Stimulated activated CD4-positive, alpha-beta T cell treated with anti-CD3 and anti-CD28 coated beads, TNF-alpha, amount 100 ng/mL, for 48 hours (primary cell): ENCODE measurements at places on chromosomes 2 and 18.

- no peak for DNase-seq
Measured at GRCh38 chr2:239239607-239240413, 161.0 kb downstream of the HDAC4 start.

DNA sequence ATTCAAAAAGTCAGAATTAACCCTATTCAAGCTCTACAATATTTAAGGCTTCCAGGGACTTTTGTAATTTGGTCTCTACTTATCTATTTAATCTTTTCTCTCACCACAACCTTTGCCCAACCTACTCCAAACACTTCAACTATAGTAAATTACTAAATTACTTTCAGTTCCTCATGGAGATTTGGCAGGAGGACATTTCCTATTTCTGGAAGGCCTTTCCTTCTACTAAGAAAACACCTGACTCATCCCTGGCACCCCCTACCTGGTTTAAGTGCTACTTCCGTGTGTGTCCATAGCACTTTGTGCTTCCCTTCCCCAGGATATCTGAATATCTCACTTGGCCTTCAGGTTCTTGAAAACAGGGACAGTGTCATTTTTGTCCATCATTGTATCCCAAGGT is 96.3 kb downstream of the UPP2 start:
- DNase-seq, result no peak

DNA sequence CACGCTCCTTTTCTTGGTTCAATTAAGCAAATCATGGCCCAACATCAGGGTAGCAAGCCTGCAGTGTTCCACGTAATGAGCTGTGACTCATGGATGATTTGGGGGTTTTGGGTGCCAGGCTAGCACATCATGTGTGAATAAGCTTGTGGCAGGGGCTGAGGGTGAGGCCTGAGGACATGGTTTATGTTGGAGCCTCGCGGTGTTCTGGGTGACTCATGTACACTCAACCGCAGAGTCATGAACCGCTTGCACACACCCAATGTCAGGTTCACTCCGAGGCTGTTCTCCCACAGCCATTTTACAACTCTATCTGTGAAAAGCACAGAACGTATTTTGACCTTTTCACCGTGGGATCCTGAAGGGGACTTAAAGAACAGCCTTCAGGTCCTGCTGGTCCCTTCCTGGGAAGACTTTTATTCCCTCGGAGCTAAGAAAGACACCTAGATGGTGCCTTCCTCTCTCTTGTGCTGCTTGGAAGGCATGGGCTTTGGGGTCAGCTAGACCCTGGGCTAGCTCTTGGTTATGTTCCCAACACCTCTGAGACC is 139.9 kb upstream of the ZEB2 start:
- peak; percentile 4 for DNase-seq

DNA sequence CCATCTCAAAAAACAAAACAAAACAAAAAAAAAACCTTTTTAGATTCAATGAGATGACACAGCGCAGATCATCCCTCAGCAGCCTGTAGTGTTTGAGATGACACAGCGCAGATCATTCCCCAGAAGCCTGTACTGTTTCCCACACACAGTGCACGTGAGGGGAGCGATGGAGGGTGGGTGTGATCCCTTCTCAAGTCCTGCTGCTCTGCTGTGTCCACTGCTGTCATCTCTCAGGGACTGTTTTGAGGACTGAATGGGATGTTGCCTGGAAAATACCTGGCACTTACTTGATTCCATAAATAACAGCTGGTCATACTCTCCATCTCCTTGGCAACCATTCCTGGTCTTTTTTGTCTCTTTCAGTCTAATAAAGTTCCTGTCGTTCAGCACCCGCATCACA is 25.7 kb downstream of the TGOLN2 start:
- DNase-seq, result no peak

DNA sequence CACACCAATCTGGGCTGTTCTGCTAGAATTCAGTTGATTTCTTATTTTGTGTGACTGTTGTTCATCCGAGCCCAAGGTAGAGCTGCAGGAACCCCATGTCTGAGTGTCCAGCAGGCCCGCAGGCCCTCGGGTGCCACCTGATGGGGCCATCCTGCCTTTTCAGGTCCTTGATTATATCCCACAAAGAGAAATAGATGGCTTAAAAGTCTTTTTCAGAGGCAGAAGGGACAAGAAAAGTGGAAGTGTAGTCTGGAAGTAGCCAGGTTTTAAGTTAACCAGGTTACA is 52.2 kb downstream of the AGAP1 start:
- DNase-seq, result no peak

- DNase-seq, result no peak
Measured at GRCh38 chr2:30686000-30686399, 121.2 kb downstream of the CAPN13 start.

DNA sequence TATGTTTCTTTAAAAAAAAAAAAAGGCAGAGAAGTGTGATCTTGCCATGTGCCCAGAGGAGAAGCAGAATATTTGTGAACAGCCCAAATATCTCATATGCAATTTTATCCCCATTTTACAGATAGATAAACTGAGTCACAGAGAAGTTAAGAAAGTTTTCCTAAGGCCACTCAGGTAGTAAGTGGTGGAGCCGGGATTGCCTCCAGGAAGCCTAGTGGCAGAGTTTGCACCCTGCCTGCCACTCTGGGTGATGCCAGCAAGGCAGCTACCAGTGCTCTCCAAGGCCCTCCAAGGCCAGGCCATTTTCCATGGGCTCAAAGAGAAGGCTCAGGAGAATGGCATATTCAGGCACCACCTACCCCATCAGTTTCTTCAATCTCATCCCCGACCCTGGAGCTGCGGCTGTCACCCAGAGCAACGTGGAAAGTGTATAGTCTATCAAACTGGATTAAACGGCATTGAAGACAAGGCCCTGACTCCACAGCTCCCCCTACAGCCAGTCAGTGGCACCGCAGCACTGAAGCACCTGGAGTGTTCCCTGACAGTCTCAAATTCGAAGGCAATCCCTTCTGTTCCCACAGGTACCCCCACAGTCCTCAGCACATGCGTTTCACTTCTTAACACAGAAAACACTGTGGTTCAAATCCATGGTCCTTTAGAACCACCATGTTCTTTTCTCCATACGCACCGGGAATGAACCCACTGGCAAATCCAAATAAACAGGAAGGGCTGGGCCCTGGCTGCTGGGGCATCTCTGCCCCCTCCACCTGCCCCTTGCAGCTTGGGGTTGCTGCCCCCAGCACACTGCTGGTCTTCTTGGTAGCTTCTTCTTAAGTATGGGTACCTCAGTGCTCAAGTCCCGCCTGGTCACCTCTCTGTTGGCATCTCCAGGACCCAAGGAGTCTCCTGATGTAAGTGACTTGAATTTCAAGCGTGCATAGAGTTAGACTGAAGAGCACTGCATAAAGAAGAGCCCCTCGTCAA is 175.3 kb downstream of the INHBB start:
- DNase-seq, result no peak

GRCh38 chr2:175461839-175462238 is 280.3 kb upstream of the ATP5MC3 start:
- DNase-seq, result no peak

GRCh38 chr18:48066225-48066652 is 135.8 kb upstream of the SMAD2 start:
- no peak for DNase-seq

DNA sequence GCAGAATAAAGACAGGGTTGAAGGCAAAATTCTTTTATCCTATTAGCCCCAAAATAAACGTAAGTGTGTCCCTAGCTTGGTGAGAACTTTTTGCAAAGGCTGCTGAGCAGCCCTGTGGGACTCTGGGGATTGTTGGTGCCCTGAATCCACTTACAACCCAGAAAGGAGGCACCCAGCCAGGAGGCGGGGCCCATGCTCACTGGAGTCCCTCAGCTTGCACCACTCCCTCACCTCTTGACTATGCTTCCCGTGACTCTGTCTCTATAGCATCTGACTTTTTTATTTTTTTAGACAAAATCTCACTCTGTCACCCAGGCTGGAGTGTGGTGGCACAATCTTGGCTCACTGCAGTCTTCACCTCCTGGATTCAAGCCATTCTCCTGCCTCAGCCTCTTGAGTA is 15.8 kb upstream of the COL6A3 start:
- DNase-seq, result no peak

- no peak for DNase-seq
Measured at GRCh38 chr2:36270758-36271157, 84.8 kb upstream of the CRIM1 start.

GRCh38 chr18:5137261-5137660 is 59.8 kb downstream of the AKAIN1 start:
- DNase-seq, result no peak

- DNase-seq, result no peak
Measured at GRCh38 chr2:7619203-7619970, 702.2 kb downstream of the RNF144A start.

DNA sequence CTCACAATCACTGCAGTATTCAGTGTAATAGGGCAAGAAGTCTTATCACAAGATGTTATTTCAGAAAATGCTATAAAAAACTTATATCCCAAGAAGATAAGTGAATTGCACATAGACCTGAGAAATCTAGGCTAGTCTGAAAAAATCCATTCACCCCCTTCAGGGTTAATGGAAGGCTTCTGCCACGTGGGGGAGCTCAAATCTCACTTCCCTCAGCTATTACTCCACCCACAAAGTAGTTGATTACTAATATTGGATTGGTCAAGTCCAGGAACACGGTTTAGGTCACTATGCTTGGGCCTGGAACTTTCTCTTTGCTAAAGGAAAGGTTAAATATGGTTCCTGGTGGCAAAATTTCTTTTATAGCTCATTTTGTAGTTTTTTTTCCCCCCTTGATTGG is 51.2 kb upstream of the ADAM23 start:
- DNase-seq, result peak; percentile 8

- DNase-seq, result no peak
Measured at GRCh38 chr2:129880971-129881370, 98.5 kb upstream of the RAB6C start.

DNA sequence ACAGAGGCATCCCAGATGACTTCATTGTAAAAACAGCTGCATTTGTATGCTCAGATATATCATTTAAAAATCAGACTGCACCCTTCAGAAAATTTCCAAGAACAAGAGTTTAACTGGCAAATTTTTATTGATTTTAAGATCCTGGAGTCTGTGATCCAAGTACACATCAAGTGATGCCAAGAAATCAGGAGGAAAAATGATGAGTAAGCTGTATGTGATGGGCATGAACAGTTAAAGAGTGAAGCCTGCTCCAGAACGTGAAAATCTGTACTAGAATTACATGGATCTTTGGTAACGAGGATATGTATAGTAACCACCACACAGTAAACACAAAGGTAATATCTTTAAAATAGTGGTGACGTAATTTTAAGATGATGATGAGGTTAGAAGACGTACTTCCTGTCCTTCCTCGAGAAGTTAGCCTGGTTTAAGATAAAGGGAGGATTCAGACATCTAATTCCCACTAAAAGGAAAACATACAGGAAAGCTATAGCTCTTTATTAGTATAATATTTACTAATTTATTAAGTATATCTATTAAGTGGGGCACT is 1374.3 kb upstream of the DDX18 start:
- DNase-seq, result no peak

DNA sequence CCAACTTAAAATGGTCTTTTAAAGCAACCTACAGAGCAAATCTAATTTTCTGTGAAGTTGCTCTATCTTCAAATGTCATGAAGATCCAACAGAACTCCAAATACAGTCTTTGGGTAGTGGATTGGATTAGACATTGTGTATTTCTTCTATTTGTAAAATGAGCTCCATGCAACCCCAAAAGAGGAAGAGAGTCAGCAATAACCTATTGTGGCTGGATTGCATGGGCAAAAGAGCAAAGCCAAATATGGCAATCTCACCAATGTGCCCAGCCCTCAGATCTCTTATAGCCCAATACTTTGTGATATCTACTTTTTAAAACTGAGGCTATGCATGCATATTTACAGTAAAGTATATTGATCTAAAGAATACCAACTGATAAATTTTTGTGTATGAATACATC is 146.3 kb downstream of the TXNL1 start:
- DNase-seq, result no peak

DNA sequence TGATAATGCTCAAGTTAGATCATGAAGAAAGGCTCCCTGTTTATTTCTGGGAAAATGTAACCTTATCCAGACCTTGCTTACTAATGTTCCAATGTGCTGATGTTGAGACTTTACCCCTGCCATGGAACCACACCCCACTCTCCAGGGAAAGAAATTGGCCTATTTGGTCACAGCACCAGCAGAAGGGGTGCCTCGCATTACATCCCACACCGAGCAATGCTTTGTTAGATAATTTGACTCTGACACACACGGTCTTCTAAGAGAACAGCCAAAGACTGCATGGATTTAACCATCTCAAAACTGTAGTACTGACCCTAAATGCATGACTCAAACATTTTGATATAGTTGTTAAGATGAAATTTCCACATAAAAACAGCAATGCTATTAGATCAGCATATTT is 152.1 kb upstream of the CCDC150 start:
- DNase-seq, result no peak

GRCh38 chr2:228838819-228839218 is 432.3 kb downstream of the PID1 start:
- no peak for DNase-seq

DNA sequence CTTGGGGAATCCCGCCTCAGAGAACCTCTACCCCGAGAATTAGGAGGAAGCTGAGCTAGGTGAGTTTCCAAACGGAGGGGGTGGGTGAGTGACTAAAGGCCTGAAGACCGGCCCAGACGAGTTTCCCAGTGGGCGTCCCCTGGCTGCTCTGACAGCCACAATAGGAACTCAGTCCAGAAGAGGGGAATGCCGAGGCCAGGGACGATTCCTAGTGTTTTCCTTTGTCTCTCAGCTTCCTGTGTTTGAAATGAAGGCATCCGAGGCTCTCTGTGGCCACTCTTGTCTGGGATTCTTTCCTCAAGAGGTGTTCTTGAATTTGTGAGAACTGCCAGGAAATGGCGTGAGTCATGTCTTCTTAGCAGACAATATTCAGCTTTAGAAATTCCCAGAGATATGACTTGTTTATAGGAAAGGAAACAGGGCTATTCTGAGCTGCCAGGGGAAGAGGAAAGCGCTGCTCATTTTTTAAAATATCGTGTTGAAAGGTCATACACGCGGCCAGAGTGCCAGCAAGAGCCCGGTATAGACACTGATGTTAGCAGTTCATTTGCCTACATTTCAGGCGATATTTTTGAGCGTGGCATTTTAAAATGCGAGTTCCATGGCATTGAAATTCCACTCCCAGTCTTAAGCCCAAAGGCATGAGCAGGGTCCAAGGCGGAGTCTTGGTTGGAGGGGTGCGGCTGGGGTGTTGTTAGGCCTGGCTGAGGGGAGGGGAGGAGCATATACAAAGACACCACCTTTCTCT is 169.1 kb upstream of the KLF7 start:
- no peak for DNase-seq
